CD4-positive, alpha-beta T cell treated with Interleukin-15 for 1 hour (primary cell): ENCODE measurements at places on chromosomes 1 and 21.

GRCh38 chr1:156549390-156549789, 23.0 kb downstream of the IQGAP3 start:
- no peak for DNase-seq

GRCh38 chr1:232992227-232992626, 41.8 kb downstream of the NTPCR start:
- DNase-seq, result no peak

- DNase-seq, result no peak
Measured at GRCh38 chr1:94515296-94515947, 26.1 kb downstream of the F3 start.

DNA sequence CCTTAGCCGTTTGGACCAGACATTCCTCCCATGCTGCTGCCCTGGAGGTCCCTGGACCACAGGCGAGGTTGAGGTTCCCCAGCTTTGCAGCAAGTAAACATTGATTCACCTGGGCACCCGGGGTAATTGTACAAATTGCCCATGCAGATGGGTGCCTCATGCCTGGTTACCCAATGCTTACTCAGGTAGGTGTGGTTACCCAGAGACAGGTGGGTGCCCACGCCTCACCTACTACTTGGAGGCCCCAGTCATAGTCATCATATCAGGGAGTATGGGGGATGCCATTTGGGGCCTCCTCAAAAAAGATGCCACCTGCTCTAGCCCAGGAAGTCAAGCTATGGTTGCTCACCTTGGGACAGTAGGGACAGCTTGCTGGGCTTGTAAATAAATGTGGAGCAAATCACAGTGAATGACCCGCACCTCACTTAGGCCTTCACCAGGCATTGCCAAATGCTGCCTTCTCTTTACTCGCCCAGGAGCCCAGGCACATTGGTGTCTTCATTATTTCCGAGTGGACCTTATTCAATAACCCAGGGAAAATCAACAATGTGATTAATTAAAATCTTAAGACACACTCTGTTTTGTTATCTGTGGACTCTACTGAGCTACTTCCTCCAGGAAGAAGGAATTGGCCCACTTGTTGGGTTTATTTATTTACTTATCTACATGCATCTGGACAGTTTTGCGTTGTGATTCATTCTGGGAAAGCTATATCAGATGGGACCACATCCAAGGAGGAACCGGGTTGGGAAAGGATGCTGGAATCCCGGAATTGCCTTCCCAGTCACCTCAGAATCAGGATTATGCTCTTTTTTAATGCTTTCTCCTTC, 35.6 kb upstream of the GRHL3 start:
- DNase-seq, result no peak

DNA sequence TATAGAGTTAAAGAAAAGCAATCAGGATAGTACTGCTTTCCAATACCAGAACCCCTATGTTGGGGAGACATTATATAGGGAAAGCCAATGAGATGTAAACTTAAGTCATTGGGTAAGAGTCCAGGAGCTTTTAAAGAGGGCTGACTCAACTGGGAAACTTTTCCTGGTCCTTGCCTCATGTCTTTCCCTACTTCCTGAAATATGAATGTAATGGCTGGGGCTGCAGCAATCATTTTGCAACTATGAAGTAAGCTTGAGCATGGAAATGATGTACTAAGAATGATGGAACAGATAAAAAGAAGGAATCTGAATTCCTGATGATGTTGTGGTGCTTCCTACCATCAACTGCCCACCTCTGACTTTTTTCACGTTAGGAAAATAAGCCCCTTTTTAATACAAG, 55.7 kb downstream of the WDR3 start:
- no peak for DNase-seq

GRCh38 chr1:205246351-205247119, 18.8 kb downstream of the TMCC2 start:
- peak; percentile 4 for DNase-seq

GRCh38 chr1:183267646-183268431, 81.8 kb downstream of the LAMC2 start:
- DNase-seq, result no peak

DNA sequence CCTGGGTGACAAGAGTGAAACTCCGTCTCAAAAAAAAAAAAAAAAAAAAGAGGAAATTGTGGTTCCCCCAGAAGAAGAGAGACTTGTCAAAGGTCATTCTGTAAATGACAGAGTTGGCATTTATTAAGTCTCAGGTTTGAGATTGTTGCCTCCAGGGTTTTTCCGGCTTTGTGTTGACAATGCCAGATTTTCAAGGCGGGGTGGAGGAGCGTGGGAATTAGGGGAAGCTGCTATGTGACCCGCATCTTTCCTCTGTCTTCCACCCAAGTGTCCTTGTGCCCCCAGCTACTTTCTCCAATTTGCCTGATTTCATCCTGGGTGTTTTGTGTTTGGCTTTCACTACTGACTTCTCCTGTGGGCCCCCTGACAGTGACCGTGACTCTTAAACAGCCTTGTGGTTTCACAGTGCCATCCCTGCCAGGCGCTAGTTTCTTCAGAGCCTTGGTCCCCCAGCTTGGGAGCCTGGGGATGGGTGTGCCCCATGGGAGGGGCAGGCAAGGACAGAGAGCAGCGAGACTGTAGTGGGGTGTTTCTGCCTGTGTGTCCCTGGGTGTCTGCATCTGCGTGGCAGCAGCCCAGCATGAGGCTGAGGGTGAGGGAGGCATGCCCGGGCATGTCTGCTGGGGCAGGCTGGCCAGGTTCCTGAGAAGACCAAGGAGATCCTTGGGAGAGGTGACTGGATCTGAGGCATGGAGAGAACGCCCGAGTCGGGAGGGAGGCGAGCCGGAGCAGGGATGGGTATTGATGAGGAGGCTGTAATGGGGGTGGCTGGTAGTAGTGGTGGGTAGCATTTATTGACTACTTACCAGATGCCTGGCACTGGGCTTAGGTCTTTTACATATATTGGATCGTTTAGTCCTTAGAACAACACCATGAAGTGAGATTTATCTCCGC, 46.3 kb downstream of the IER5 start:
- DNase-seq, result peak; percentile 51

- no peak for DNase-seq
Measured at GRCh38 chr1:67978890-67979516, 71.4 kb downstream of the DIRAS3 start.
